ENCODE measurements at places on chromosomes 6 and 20.

GRCh38 chr20:58868795-58869194 lies 16.3 kb downstream of the GNAS start:
- DNase-seq = no peak

DNA sequence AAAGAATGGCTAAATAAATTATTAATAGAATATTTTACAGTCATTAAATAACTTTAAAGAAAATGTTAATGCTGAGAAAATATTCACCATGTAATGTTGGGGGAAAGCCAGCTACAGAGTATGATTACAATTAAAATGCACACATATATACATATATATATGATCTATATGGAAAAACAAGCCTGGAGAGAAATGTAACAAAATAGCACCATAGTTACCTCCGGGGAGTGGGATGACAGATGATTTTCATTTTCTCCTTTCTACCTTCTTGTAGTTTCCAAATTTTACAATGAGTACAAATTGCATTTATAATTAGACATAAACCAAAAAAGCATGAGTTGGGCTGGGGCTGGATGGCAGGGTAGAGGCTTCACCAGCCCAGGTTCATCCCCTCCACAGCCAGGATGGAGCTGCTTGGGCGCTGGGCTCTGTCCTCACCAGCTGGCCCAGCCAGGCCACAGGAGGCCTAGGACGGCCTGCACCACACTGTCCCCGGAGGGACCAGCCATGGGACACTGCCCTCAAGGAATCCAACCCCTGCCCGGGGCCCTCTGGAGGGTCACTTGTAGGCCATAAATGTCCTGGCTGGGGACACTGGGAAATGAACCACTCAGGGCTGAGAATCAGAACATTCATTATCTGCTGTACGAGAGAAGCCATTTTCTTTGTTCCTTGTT lies 10.3 kb downstream of the C20orf203 start:
- DNase-seq = no peak

GRCh38 chr20:4512891-4513550 lies 208.7 kb upstream of the PRND start:
- DNase-seq = no peak

GRCh38 chr6:161228921-161229591 lies 44.8 kb downstream of the AGPAT4 start:
- no peak for DNase-seq

DNA sequence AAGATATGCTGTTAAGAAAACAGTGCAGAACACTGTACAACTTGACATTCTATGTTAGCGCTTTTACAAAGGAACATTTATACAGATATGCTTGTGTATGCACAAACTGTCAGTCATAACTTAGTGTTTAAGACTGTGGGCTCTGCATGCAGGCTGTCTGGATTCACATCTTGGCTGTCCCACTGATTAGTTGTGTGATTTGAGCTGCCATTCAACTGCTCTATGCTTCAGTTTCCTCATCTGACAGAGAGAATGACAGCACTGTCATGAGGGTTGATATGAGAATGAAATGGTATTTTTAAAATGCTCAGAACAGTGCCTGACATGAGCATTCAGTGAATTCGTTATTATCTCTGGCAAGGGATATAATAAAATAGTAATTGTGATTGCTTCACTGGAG lies 8.7 kb downstream of the SLC25A27 start:
- no peak for DNase-seq

- DNase-seq = no peak
These were observed 99.4 kb downstream of the BFSP1 start for GRCh38 chr20:17431621-17432364.
